Activated CD4-positive, alpha-beta T cell treated with anti-CD3 and anti-CD28 coated beads, Interleukin-2, amount 10 ng/mL, durations not matched to agents 24 days and 14 days (primary cell): ENCODE measurements at places on chromosomes 5 and 9. TPM values are rescaled to one million over a fixed set of nuclear protein-coding genes. Genes with fewer than 3 reads are reported as not detected.

DNA sequence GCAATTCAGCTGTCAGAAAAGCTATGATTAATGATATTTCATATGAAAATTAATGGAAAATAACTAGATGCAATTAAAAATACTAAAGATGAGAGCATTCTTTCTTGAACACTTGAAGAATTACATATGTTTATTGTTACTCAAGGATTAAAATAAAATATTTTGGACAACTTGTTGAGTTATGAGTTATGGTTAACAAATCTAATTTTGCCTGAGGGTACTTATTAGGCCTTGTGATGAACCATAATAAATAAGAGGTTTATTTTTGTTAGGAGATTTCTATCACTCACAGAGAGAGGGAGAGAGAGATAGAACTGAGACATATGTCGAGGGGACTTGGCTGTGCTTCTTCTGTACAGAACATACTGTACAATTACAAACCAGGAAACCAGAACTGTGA is 183.7 kb downstream of the ISL1 start:
- DNase-seq: no peak

DNA sequence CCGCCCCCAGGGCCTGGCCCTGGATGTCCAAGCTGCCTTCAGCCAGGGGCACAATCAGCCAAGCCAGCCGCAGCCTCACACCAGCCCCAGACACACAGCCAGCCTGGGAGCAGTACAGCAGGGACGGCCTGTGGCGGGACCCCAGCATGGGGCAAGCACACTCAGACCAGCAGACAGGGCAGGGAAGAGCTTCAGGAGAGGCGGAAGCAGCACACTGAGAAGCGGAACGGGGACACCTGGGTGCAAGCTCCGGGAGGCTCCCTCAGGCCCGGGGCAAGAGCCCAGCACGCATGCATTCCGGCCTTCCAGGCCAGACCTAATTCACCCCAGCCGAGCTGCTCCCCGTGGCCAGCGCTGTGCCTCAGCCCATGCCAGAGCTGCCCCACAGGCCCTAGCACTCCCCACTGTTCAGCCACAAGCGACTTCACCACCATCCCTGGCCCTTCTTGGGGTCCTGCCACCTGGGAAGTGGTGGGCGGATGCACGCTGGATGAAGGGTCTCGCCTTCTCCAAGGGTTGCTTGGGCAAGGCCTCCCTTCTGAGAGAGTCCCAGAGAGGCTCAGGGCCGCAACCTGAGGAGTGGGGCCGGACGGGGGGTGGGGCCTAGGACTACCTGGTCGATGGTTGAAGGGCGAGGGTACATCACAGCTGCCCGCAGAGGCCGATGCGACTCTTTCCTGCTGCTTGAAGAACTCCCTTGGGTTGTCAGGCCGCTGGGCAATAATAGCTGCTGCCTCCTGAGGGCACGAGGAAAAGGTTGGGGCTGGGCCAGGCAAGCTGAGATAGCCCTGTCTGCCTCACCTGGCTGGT is 13.4 kb downstream of the DBN1 start:
- no peak for DNase-seq

DNA sequence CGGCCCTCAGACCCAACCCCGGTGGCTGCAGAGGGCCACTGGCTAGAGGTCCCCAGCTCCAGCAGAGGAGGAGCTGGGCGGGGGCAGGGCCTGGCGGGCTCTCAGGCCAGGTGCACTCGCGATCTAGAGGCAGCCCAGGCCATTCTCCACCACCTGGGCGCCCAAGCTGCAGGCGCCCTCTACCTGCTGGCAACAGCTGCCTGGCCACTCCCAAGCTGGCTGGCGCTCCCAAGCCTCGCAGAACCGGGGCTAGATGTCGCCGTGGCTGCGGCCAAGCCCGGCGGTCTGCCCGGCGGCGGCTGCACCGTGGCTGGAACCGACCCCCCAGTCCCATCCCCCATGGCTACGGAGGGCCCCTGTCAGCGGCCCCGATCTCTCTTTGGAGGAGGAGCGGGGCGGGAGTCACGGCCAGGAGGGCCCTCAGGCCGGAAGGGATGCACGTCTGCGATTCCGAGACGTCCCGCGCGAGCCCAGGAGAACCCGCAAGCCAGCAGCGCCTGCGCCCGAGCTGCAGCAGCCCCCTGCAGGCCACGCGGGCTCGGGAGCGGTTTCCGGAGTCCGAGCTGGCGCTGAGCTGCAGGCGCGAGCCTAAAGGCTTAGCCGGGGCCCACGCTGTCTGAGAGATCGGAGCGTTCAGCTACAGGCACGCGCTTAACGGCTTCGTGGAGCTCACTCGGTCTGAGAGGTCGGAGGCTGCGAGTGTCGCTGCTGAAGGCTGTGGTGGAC is 44.3 kb upstream of the BICD2 start:
- DNase-seq: peak; percentile 89

DNA sequence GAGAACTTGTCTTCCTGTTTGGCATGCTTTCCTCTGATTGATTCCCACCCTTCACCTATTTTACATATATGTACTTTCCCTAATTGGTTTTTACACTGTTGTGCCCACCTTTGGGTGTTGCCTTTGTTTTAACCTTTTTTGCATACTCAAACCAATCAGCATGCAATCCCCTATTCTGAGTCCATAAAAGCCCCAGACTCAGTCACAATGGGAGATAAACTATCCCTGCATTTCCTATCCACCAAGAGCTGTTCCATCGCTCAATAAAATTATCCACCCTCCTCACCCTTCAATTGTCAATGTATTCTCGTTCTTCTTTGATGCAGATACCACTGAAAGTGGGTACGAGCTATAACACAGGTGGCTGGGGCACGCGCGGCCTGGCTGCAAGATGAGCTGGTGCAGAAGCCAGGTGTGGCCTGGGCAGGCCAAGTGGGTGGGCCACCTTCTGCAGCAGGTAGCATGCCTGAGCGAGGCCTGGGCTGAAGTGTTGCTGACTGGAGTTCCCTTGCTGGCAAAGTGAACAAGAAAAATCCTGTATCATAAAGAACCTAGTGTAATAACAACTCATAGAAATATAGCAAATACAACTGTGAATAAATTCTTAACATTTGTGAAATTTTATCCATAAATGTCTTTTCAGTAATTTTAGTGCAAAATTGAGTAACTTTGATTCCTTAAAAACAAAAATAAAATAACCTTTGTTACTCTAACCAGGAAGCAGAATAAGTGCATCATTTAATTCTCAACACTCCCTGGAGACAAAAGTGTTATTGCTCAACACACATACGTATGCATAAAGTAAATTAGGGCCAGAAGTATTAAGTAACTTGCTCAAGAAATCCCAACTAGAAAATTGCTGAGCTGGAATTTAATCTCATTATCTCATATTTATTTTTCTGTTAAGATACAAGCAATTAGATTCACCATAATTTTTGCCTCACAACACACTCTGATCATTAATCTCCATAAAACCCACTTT is 685.3 kb upstream of the EDIL3 start:
- no peak for DNase-seq

DNA sequence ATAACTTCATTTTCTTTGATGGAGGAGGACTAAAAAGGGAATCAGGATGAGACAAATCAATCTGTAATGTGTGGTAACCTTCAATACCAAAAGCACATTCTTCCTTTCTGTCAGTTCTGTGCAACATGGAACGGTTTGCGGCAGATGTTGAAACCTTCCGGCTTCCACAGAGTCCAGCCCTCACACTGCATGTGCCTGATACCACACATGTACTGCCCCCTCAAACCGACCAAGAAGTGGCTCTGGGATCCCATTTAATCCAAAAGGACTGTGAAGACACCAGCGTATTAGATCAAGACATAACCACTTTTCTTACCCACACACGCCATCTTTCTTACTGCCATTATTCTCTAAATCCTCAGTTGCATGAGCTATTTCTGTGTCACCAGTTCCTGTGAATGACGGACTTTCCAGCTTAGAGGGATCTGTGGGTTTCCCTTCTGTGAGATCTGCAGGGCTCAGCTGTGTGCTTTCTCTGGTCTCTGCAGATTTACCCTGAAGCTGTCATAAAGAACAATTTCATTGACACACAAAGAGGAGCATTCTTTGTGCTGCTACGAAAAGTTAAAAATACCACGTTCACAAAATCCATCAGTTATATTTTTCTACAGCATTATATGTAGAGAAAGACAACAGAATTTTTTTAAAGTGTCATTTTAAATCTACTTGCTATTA is 25.8 kb downstream of the NSUN2 start:
- no peak for DNase-seq

DNA sequence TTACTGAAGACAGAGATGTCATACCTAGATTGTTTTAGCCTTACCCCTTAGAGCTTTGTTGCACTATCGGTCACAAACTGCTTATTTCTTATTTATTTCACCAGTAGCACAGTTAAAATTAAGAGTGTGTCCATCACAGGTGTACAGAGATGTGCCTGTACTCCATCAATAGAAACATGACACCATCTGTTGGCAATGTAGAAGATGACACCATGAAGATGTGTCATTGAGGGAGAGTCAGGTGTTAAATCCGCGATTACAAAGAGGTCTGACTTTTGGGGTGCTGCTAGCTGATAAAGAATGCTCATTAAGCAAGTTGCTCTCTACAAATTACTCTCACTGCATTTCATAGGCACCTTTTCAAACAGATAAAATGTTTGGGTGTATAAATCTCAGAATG is 164.4 kb downstream of the SMARCA2 start:
- no peak for DNase-seq

DNA sequence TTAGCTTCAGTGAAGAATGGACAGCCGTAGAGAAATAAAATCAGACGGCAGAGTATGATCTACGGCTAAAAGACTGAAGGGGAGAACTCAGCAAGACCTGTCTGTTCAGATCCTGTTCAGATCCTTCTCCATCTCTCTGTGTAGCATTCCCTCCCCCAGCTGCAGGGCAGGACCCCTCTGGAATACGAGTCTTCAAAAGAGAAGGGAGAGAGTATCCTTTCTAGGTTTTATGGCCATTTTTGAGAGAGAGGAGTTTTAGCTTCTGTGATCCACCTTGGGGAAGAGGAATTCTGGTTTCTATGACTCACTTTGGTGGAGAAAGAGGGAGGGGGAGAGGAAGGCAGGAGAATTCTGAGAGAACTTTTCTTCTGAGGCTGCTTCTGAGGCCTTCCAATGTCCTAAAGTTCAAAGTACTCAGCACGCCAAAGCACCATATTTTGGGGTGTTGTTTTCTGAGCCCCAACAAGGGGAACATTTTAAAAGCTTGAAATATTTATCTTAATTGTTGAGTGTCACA is 194.4 kb upstream of the TLE4 start:
- DNase-seq: no peak

DNA sequence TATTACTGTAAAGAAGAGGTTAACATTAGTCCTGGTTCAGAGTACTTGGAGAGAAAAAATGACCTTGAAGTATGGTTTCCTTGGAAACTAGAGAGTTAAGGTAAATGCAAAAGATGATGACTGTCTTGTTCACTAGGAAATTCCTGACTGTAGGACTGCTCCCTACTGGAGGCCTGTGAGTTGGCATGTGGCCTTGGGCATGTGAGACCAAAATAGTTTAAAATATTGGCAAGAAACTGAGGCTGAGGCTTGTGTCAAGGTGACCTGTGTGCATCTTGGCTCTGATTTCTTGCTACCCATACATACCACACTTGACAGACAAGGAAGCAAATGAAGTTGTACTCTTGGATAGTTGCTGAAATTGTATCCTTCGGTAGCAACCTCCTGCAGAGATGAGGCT is 96.5 kb downstream of the TARS1 start:
- DNase-seq: no peak

DNA sequence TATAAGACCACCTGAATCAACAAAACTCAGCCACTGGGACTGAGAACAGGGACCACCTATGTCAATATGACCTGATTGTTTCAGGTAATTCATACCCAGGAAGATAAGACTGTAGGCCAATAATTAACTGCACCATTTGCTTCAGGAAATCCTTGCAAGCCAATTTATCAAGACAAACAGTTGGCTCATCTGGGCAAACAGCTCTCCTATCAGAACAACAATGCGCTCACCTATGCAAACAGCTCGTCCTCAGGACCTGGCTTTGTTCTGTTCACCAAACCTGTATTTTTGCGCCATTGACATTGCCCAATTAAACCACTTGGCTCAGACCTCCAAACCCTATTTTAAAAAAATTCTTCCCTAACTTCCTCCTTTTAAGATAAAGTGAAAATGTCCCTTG is 92.3 kb upstream of the MARCHF11 start:
- no peak for DNase-seq

DNA sequence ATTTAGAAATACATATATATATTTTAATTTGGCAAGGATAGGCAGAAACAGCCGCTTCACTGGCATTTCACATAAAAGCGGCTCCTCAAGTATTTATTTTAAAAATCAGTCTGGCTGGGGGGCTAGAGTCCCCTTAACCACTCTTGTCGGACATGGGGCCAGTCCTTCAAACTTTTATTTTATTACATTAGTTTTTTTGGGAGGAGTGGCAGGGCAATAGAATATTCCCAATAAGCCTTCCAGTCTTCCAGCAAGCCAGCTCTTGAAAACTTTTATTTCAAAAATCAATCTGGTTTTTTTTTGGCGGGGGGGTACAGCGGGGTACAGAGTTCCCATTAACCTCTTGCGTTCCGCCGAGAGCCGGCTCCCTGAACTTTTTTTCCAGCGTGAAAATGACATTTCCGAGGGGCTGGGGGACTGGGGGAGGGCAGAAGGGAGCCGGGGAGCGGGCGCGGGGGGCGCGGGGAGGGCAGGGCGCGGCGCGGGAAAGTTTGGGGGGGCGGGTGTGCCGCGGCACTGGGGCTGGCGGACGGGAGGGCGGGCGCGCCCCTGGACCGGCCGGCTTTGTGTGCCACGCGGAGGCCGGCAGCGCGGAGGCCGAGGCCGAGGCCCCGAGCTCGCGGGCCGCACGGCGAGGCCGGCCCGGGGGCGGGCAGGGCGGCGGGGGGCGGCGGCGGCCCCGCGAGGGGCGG is 504 bp upstream of the ZNF618 start:
- no peak for DNase-seq

DNA sequence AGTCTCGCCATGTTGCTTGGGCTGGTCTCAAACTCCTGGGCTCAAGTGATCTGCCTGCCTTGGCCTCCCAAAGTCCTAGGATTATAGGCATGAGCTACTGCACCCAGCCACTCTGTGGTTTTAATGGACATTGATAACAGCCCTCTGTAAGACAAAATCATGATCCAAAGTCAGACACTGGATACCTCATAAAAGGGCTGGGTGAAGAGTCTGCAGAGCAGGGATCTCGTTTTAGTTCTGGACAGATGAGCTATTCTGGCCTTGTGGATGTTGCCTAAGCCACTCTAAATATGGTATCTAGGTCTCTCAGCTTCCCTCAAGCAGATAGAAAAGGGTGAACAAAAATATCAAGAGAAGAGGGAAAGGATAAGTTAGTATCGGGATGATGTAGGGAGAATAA is 133.4 kb upstream of the OSMR start:
- no peak for DNase-seq

DNA sequence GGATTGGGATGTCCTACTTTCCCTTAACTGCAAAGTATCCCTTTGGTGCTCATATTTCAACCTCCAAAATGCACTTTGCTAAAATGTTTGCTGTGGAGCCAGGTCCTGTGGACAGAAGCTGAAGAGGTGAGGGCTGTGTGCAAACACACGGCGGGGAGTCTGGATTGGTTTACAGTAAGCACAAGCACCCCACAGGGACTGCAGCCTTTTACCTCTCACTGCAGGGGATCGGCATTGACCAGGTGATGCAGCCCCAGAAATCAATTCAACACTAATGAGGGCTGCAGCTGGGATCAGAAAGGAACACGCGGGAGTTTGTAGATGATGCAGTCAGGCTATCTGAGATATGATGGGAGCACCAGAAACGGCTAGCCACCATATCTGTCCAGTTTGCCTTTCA is 450.9 kb downstream of the CCDC171 start:
- no peak for DNase-seq

GRCh38 chr9:75147638-75148037 is 59.3 kb downstream of the OSTF1 start:
- peak; percentile 72 for DNase-seq

KLHL3 gene
- total RNA-seq: 1.5 and 2.2 TPM in 2 replicates

CDC20B gene
- total RNA-seq: not detected in 2 replicates

PCDHGB2 gene
- total RNA-seq: 0.63 and 0.97 TPM in 2 replicates

P4HA2 gene
- 45.5 and 49.5 TPM in 2 replicates for total RNA-seq

AMACR gene
- 6.4 and 7.7 TPM in 2 replicates for total RNA-seq

PAEP gene
- not detected in 2 replicates for total RNA-seq
